ENCODE measurements at places on chromosomes 11 and 22.

- DNase-seq, result no peak
- no peak overlapping the region for H3K27ac ChIP-seq
- H3K36me3 ChIP-seq, result no peaks in the 10 kb centered on the region
- no peaks in the 10 kb centered on the region for H3K27me3 ChIP-seq
Measured at GRCh38 chr11:120236169-120237107, 3.5 kb upstream of the POU2F3 start.

DNA sequence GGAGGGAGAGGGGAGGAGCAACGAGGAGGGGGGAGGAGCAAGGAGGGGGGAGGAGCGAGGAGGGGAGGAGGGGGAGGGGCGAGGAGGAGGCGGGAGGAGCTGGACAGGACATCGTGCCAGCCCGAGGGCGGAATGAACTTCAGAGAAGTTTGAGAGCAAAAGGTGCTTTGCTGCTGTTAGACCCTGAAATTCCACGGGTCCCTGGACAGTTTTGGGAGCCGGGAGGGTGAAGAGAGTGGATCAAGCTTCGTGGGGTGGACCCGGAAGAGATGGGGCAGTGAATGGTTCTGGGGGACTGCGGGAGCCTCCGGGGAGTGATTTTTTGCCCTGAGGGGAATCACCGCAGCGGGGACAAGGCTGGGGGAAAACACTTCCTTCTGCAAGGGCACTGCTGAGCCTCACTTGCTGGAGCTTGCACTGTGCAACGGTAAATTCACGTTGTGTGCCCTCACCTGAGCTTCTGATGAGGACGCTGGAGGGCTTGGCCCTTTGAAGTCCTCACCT is 10.7 kb upstream of the NLRP6 start:
- no peaks in the 10 kb centered on the region for H3K27me3 ChIP-seq
- H3K27ac ChIP-seq, result peak overlapping the region; percentile 82
- no peaks in the 10 kb centered on the region for H3K36me3 ChIP-seq
- peak overlapping the region; percentile 43 for H3K4me3 ChIP-seq
- DNase-seq, result no peak

GRCh38 chr11:77287615-77288273 is 13.7 kb downstream of the GDPD4 start:
- H3K36me3 ChIP-seq, result no peaks in the 10 kb centered on the region
- no peak overlapping the region for H3K4me3 ChIP-seq
- H3K4me1 ChIP-seq, result no peaks in the 10 kb centered on the region
- DNase-seq, result no peak

DNA sequence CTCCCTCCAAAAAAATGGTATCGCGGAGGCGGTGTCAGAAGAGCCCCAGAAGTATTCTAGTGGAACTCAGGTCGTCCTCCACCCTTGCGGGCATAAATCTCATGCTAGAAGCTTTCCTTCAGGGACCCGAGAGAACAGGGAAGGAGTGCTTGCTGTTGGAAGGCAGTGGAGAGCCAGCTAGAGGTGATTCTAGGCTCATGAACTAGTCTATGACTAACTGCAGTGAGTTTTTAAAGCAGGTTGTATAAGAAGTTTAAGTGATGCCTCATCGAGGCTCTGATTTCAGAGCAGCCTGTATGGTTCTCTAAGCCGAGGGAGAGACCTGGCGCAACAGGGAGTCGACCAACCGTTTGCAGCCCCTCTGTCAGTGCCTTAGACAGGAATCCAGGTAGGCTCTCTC is 85.7 kb downstream of the TBC1D22A start:
- no peak overlapping the region for H3K4me3 ChIP-seq
- H3K4me1 ChIP-seq, result peaks cover 6% of the 10 kb centered on the region
- peaks cover 34% of the 10 kb centered on the region for H3K36me3 ChIP-seq
- H3K27me3 ChIP-seq, result no peaks in the 10 kb centered on the region
- DNase-seq, result no peak

DNA sequence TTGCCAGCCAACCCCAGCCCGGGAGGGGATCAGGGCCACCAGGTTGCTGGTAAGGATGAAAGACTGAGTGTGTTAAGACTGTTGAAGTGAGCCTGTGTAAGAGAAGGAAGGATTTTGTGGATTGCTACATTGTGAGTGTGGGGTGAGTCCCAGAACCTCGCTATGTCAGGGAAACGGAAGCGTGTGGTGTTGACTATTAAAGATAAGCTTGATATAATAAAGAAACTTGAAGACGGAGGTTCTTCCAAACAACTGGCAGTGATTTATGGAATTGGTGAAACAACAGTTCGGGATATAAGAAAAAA is 627 bp downstream of the JRKL start:
- H3K4me3 ChIP-seq, result peak overlapping the region; percentile 79
- peak overlapping the region; percentile 96 for H3K27ac ChIP-seq
- H3K36me3 ChIP-seq, result no peaks in the 10 kb centered on the region
- H3K4me1 ChIP-seq, result peaks cover 38% of the 10 kb centered on the region
- H3K27me3 ChIP-seq, result no peaks in the 10 kb centered on the region

GRCh38 chr11:521177-521688 is 14.1 kb downstream of the HRAS start:
- H3K36me3 ChIP-seq, result no peaks in the 10 kb centered on the region
- no peak for DNase-seq
- peaks cover 29% of the 10 kb centered on the region for H3K4me1 ChIP-seq
- no peak overlapping the region for H3K27ac ChIP-seq
- H3K27me3 ChIP-seq, result no peaks in the 10 kb centered on the region
- H3K4me3 ChIP-seq, result no peak overlapping the region

DNA sequence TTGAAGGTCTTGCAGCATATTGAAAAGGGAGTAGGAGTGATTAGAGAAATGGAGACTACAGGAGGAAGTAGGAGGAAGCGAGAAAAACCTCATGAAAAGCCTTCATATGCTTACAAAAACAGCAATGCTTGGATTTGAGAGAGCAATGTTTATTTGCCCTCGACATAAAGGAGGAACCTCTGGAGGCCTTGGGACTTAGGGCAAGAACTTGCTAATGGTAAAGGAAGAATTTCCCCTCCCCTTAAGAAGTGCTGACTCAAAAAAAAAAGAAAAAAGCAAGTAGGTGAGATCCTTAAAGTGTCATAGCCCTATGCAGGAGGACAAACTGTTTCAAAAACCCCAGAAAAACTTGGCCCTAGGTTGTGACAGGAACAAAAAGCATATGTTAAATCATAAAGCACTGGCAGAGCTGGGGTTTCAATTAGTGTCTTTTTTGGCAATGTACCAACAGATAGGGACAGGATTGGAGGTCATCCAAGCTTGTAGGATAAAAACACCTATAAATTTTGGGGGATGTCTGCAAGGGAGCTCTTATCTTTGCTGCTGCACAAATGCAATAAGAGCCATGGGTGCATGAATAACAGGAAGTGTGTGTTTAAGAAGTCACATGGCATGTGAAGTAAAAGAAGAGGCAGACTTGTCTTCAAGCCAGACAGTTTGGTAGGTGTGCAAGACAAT is 4.9 kb downstream of the GLYAT start:
- H3K27ac ChIP-seq, result no peak overlapping the region
- H3K27me3 ChIP-seq, result no peaks in the 10 kb centered on the region
- no peaks in the 10 kb centered on the region for H3K4me1 ChIP-seq
- no peak for DNase-seq

- H3K27me3 ChIP-seq, result no peaks in the 10 kb centered on the region
- H3K36me3 ChIP-seq, result no peaks in the 10 kb centered on the region
- DNase-seq, result no peak
- H3K4me1 ChIP-seq, result no peaks in the 10 kb centered on the region
- no peak overlapping the region for H3K27ac ChIP-seq
- no peak overlapping the region for H3K4me3 ChIP-seq
Measured at GRCh38 chr11:104130161-104130560, 33.8 kb downstream of the PDGFD start.

DNA sequence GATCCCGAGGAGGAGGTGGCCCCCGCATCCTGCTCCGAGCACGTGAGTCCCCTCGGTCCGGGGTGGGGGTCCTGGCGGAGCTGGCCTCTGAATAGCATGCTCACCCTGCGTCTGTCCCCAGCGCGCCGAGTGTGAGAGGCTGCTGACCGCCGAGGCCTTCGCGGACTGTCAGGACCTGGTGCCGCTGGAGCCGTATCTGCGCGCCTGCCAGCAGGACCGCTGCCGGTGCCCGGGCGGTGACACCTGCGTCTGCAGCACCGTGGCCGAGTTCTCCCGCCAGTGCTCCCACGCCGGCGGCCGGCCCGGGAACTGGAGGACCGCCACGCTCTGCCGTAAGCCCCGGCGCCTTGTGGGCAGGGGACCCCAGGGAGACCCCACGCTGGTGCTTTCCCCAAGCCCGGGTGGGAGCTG is 3.5 kb downstream of the MUC2 start:
- no peak overlapping the region for H3K4me3 ChIP-seq
- H3K27me3 ChIP-seq, result no peaks in the 10 kb centered on the region
- no peaks in the 10 kb centered on the region for H3K36me3 ChIP-seq
- no peak for DNase-seq
- H3K27ac ChIP-seq, result no peak overlapping the region
- H3K4me1 ChIP-seq, result peaks cover 9% of the 10 kb centered on the region

DNA sequence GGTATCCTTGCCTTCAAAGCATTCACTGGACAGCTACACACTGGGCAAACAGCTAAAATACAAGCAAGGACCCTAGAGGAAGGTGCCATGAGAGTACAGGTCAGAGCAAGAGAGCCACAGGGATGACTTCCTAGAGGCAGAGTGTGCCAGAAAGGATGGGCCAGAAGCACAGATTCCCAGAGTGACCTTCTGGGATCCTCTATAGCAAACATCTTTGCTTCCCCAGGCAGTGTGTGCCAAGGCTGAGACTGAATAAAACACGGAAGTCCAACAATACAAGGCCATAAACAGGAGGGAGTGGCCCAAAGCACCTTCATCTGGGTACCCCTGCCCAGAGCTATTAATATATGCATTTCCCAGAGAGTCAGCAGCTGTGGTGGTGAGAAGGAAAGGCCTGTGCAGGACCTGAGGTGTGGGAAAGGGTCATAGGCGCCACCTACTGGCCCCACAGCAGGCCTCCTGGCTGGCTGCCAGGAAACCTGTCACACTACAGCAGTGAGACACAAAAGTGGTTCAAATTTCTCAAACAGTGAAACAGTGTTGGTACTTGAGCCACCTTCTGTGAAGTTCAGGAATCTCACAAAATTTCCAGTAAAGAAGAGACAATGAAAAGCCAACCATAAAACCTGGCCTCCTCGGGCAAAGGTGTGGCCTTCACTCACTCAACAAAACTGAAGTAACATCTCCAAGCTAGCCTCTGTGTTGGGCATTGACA is 20.3 kb downstream of the CLPB start:
- H3K27ac ChIP-seq, result no peak overlapping the region
- no peaks in the 10 kb centered on the region for H3K27me3 ChIP-seq
- DNase-seq, result peak; percentile 17
- H3K4me1 ChIP-seq, result peaks cover 4% of the 10 kb centered on the region
- H3K36me3 ChIP-seq, result no peaks in the 10 kb centered on the region

DNA sequence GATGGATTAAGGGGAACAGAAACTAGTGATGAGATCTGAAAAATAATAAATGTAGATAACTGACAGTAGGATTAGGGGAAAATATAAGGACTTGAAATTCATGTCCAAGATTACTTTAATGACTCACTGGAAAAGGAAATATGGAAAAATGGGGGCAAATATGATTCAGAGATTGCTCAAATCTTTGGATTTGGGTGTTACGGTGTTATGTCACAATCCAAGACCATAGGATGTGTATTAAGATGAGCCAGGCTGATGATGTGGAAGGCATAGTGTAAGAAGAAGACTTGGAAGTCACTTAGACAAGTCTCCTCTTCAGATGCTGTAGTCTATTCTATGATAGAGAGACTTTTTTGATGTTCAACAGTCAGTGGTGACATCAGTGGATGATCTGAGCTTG is 323.7 kb downstream of the LUZP2 start:
- H3K4me3 ChIP-seq, result no peak overlapping the region
- H3K27me3 ChIP-seq, result no peaks in the 10 kb centered on the region
- no peaks in the 10 kb centered on the region for H3K4me1 ChIP-seq
- no peak overlapping the region for H3K27ac ChIP-seq
- H3K36me3 ChIP-seq, result no peaks in the 10 kb centered on the region

DNA sequence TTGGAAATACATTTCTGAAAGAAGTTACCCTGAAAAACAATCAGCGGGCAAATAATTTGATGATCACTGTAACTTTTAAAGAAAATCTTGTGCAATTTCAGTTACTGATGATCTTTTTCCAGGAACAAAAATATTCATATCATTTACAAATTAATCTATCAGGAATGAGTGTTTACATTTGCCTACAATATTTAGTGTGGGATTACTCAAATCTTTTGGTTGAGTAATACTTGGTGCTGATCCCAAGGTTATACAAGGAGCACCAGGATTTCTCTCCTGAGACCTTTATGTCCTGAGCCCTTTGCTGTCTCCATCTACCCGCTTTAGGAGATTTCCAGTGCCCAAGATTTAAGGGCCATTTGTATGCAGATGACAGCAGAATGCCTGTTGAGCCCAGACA is 116.1 kb downstream of the ATXN10 start:
- peaks cover 39% of the 10 kb centered on the region for H3K4me1 ChIP-seq
- H3K27ac ChIP-seq, result no peak overlapping the region
- no peak for DNase-seq
- H3K4me3 ChIP-seq, result no peak overlapping the region

GRCh38 chr22:23121000-23121421 is 20.8 kb downstream of the RSPH14 start:
- H3K4me3 ChIP-seq, result no peak overlapping the region
- no peak overlapping the region for H3K27ac ChIP-seq
- no peaks in the 10 kb centered on the region for H3K27me3 ChIP-seq
- DNase-seq, result no peak
- H3K36me3 ChIP-seq, result no peaks in the 10 kb centered on the region
- no peaks in the 10 kb centered on the region for H3K4me1 ChIP-seq

DNA sequence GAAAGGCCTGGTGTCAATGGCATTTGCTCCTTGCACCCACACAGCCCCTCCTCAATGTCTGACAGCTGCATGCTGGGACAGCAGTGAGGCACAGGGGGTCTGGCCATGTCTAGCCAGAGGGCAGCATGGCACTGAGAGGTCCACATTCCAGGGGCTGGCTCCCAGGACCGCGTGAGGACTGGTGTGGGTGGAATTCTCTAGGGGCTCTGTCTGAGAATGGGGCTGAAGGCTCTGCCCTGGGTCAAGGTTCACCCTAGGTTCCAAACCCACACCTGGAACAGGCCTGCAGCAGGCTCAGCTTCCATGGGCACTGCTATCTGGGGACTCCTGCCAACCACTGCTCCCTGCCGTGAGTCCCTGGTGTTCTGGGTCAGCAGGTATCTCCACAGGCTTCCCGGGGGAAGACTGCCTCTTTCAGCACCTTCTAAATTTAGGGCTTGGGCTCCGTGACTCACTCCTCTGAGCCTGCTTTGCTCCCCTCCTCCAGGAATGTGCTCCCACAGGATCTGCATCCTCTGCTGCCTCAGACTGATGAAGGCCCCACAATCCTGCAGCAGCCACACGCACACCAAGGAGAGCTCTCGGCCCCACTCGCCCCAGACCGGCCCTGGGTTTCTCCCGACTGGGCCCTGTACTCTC is 4.2 kb downstream of the STARD10 start:
- H3K27ac ChIP-seq, result no peak overlapping the region
- H3K4me3 ChIP-seq, result no peak overlapping the region
- no peaks in the 10 kb centered on the region for H3K36me3 ChIP-seq
- no peak for DNase-seq
- peaks cover 44% of the 10 kb centered on the region for H3K4me1 ChIP-seq

Measured in esophagus squamous epithelium (tissue), 5 donors.